Psoas muscle (tissue), 8 donors: ENCODE measurements at places on chromosomes 1 and 21. TPM values are rescaled to one million over a fixed set of nuclear protein-coding genes. Genes with fewer than 3 reads are reported as not detected.

DNA sequence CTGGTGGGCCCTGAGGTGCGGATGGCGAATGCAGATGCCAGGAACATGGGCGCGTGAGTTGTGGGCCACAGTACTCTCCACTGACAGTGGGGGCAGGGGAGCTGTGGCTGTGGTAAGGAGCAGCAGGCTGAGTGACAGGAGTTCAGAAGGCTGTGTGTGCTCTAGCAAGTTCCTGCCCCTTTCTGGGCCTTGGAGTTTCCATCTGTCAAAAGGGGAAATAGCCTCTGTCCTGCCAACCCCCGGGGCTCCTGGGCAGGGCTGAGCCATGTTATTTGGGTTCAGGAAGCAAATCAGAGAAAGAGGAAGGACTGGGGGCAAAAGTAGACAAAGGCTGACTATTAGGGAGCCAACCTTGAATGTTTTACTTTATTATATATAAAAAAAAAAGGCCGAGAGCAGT lies 19.5 kb upstream of the MFN2 start:
- DNase-seq = no peak

DNA sequence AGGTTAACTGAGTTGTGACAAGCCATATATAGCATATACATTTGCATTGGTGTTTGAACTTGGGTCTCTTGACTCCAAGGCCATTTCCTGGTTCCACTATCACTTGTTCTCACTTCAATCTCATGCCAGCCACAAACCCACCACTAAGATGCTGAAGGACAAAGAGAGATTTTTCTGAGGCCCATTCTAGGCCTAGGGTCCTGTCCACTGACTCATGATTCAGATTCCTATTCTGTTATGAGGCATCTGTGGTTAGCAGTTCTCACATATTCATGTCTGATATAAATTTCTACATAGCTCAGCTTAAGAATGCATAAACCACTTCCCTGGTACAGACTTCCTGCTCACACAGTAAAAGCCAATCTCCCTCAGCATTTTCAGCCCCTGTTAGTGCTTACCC lies 326.1 kb upstream of the BEND5 start:
- no peak for DNase-seq

The C1orf185 gene
- not detected for total RNA-seq

The SELE gene
- total RNA-seq = not detected

The NDC1 gene
- total RNA-seq = 3.9 TPM

DNA sequence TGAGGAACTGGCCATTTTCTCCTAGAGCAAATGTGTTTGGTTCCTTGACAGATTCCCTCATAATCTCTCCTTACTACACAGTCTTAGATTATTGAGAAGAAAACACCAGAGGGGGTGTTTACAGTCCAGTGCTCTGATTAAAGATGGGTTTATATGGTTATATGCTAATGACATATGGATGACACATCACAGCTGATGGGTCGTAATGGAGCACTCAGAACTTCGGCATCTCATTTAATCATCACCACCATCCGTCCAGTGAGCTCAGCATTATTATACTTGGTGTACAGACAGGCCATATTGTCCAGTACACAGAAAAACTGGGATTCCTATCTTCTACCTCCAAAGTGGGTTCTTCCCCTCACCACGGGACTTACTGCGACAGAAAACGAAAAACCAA lies 22.3 kb upstream of the NR5A2 start:
- no peak for DNase-seq

GRCh38 chr1:23748016-23748415 lies 4.7 kb downstream of the ELOA start:
- no peak for DNase-seq

The GRIK3 gene
- not detected for total RNA-seq

DNA sequence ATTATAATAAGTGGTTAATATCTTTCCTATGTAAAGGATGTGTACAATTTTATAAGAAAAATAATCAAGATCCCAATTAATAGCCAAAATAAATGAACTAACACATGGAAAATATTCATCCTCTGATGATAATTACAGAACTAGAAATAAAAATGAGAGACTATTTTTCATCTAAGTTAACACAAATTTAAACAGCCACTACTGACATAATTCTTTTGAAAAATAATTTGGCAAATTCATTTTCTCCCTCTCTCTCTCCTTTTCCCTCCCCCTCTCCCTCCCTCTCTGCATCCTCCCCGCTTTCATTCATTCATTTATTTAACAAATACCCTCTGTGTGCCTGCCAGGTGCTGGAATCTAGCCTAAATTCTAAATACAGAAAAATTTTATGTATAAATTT lies 10.3 kb upstream of the SFPQ start:
- no peak for DNase-seq

GRCh38 chr1:29145739-29146437 lies 22.2 kb upstream of the TMEM200B start:
- DNase-seq = no peak

- peak; percentile 8 for DNase-seq
Observed at GRCh38 chr1:53672243-53672642, 66.7 kb downstream of the GLIS1 start.

The MPL gene
- total RNA-seq = not detected

DNA sequence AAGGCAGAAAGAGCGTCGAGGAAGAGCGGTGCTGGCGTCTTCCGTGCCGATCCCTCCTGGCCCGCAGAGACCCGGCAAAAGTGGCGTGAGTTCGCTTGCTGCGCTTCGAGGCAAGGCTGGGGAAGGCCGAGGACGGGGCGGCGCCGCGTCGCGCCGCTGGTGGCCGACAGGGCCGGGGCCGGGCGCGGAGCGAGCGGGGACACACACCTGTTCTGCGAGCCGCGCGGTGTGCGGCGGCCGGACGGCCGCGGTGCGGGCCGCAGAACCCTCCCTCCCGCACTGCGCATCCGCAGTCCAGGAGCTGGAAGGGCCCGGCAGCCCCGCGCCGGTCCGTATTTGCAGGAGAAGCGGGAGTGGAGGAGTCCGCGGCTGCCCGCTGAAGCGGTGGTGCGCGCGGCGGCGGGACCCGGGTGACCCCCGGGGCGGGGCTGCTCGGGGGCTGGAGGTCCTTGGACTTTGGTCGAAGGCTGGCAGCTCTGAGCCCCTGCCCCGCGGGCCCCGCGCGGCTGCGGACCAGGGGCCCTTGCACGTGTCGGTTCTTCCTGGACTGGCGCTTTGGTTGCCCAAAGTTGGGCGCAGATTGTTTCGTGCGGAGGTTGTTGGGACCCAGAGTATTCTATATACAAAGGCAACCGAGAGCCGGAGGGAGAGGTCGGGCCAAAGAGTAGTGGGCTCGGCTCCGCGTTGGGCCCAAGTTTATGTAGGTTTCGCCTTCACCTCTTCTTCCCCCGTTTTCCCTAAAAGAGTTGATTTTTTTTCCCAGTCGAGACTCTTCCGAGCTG lies 2.6 kb downstream of the RNF220 start:
- no peak for DNase-seq

GRCh38 chr1:15053153-15053552 lies 100.4 kb upstream of the TMEM51 start:
- DNase-seq = peak; percentile 20

The LRRC39 gene
- 227 TPM for total RNA-seq

DNA sequence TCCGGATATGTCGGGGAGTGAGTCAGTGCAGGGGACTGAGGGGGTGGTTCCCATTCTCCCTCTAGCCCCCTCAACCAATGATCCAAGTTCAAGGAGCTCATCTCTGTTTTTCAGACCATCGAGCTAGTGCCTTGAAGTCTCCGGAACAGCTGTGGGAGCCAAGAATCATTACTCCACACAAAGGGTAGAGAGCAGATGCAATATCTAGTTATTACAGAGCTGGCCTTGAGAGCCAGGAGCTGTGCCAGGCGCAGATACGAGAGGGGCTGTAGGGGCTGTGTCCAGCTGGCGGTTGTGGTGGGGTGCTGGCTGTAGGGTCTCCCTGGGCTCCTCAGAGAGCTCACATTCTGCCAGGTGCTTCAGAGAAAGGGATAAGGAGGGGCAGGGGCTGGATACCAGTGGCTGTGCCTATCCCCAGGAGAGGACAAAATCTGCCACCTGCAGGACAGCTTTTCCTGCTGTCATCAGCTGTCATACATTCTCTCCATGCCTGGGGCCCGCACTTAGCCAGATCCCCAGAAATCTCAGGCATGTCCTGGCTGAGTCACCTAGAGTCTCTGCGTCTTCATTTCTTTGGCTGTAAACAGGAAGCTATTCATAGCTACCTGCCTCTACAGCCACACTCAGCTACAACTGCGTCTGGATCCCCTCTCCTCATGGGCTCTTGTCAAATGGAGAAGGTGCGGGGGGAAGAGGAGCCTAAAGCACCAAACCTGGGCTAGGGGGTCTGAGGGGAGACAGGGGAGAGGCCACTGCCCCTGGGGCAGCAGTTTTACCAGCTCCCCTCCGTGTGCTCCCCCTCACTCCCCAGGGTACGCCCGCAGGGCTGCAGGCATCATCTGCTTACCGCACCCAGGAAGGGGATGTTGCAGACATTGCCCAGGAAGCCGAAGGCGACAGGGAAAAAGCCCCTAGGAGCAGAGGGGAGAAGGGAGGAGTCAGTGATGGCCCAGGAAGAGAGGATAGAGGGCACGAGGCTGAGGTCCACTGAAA lies 2.4 kb upstream of the KISS1 start:
- peak; percentile 60 for DNase-seq

GRCh38 chr21:25465263-25465662 lies 142.0 kb downstream of the MRPL39 start:
- DNase-seq = no peak

The BTBD8 gene
- total RNA-seq = 3.4 TPM

The PRR9 gene
- total RNA-seq = not detected

GRCh38 chr1:67013573-67013972 lies 40.4 kb downstream of the SLC35D1 start:
- no peak for DNase-seq

DNA sequence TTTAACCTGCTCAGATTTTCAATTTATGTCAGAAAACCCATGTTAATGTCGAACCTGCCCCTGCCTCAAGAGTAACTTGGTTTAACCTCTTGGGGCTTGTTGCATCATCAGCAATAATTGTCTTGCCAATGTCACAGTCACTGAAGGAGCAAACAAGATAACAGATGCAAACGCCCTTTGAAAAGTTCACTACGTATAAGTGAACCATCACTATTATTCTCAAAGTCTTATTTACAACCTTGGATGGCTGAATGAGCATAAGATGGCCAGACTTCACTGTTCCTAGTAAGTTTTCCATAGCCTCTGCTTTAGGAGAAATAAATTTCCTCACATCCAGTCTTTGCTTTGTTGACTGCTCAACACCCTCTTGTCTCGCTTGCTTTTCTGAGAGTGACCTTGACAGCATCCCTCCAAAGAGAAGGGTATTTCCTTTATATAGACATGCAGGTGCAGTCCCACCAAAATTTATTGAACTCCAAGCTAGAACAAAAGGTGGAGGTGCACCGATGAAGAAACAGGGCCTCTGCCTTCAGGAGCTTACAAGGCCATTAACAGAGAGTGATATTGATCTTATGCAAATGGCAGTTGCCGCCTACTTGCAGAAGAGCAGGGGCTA lies 749 bp upstream of the LRIG2 start:
- no peak for DNase-seq

DNA sequence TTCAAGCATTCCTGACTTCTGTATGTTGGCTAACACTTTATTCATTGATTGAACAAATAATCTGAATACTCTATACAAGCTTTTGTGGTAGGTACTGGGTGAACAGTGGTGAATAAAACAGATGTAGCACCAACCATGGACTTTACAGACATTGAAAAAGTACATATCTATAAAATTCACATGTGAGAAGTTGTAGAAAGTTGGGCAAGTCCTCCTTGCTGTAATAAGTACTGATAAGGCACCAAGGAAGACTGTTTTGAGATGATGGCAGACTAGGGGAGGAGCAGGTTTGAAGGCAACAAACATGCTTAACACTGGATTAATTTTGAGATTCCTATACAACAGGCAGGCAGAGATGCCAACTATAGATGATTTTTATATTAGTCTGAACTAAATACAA lies 42.4 kb downstream of the RNF2 start:
- no peak for DNase-seq

The KIAA0040 gene
- total RNA-seq = 18.2 TPM

The BEND5 gene
- total RNA-seq = 3.7 TPM

DNA sequence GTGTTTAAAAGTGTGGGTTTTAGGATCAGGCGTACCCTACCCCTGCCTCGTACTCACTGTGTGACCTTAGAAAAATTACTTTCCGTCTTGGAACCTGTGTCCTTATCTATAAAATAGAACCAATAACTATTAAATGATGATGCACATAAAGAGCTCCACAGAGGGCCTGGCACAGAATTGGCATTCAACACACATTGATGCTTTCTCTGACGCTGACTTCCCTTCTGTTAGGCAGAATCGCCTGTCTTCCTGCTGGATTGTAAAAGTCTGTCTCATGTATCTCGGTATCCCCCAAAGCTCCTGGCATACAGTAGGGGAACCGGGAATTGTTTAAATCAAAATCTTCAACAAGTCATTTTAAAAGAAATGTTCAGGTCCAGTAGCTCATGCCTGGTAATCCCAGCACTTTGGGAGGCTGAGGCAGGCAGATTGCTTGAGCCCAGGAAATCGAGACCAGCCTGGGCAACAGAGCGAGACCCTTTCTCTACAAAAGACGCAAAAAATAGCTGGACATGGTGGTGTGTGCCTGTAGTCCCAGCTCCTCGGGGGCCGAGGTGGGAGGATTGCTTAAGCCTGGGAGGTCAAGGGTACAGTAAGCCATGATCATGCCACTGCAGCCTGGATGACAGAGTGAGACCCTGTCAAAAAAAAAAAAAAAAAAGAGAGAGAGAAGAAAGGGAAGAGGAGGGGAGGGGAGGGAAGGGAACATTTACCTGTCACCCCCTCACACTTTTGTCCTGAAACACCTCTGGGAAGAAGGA lies 41.3 kb upstream of the FHAD1 start:
- DNase-seq = peak; percentile 13

The SH2D1B gene
- 4.0 TPM for total RNA-seq

The UHMK1 gene
- 62.1 TPM for total RNA-seq

The LRP8 gene
- 2.4 TPM for total RNA-seq

DNA sequence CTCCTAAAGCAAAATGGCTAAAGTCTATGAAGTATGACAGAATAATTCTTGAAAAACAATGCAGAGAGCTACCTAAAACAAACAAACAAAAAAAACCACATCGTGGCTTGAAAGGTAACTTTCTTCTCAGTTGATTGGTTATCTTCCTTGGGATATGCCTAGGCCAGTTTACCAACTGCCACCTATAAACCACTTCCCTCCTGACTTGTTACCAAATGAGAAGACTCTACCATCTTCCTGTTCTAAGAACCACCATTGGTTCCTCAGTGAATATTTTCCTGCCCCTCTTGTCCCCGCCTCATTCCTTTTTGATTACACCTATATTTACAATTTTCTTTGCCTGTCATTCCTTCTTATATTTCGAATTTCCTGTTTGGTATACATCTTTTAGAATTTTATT lies 336.6 kb downstream of the SIPA1L2 start:
- DNase-seq = no peak

The PLA2G4A gene
- total RNA-seq = 0.71 TPM

- DNase-seq = no peak
Observed at GRCh38 chr1:204869097-204869496, 1.6 kb upstream of the NFASC start.

DNA sequence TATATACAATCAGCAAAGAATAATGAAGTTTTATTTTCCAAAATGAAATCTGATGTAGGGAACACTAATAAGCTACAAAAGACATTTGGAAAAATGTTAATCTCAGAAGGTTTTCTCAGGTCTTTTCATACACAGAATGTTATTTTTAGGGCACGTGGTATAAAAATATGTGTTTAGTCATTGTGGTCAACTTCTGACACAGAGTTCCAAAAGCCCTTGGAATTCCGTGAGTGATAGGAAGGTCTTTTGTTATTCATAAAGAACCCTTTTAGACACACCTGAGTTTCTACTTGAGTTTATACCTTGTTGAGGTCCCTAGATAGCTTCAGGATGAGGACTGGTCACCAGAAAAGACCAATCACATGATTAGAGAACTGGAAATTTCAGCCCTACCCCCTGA lies 277.6 kb upstream of the NCAM2 start:
- no peak for DNase-seq

The SPATA1 gene
- total RNA-seq = 0.92 TPM

GRCh38 chr1:8348047-8348776 lies 30.3 kb downstream of the SLC45A1 start:
- no peak for DNase-seq
